ENCODE measurements at places on chromosomes 2 and 18.

- no peak for DNase-seq
Observed at GRCh38 chr2:98543842-98544241, 64.5 kb downstream of the COA5 start.

GRCh38 chr2:44314362-44314761 lies 39.1 kb downstream of the SLC3A1 start:
- DNase-seq = no peak

DNA sequence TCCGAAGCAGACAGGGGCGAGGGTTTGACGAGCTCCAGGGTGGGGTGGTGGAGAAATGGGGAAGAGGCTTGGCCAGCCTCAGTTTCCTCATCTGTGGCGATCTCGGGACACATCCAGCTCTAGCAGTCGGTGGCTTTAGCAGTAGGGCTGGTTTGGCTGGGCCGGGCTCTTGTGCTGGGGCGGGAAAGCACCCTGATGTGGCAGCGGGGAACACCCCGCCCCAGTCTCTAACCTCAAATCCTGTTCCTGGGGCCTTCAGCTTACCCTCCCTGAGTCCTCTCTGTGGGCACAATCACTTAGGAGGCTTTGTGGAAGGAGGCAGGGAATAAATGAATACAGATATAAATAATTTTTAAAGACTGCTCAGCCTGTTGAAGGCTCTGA lies 26.5 kb upstream of the MCFD2 start:
- DNase-seq = peak; percentile 71

DNA sequence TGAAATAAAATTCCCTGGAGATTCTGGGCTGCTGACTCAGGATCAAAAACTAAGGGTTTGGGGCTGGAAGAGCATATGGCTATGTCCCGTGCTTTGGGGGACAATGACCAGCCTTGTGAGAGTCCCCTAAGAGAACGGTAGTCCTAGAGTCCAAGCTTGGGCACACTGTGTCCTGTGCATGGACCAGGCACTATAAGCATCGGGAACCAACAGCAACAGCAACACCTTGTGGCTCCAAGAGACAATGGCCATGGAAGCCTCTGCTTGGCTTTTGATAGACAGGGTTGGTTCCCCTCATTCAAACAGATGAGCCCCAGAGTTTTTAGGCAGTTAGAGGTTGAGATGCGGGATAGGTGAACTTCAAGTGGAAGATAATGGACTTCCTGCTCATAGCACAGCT lies 294.4 kb upstream of the CHAC2 start:
- DNase-seq = no peak

GRCh38 chr2:101952551-101952950 lies 39.2 kb upstream of the IL1R2 start:
- DNase-seq = no peak

- no peak for DNase-seq
Observed at GRCh38 chr2:109615637-109616144, 1.5 kb downstream of the SOWAHC start.

DNA sequence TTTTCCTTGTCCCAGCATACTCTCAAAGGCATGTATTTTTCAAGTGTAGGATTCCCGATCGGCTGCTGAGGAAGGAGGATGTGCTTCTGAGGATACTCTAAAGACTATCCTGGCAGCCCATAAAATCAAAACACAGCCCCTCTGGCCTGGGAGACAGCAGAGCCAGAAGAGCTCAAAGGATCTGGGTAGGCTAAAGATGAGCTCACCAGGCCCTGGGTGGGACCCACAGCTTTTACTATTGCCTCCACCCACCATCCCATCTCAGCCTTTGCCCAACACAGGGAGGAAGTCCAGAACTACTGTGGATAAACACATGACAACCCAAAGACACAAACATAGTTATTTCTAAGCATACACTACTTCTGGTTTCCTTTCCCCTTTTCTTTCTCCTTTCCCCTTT lies 79.1 kb upstream of the ZFP36L2 start:
- DNase-seq = no peak

DNA sequence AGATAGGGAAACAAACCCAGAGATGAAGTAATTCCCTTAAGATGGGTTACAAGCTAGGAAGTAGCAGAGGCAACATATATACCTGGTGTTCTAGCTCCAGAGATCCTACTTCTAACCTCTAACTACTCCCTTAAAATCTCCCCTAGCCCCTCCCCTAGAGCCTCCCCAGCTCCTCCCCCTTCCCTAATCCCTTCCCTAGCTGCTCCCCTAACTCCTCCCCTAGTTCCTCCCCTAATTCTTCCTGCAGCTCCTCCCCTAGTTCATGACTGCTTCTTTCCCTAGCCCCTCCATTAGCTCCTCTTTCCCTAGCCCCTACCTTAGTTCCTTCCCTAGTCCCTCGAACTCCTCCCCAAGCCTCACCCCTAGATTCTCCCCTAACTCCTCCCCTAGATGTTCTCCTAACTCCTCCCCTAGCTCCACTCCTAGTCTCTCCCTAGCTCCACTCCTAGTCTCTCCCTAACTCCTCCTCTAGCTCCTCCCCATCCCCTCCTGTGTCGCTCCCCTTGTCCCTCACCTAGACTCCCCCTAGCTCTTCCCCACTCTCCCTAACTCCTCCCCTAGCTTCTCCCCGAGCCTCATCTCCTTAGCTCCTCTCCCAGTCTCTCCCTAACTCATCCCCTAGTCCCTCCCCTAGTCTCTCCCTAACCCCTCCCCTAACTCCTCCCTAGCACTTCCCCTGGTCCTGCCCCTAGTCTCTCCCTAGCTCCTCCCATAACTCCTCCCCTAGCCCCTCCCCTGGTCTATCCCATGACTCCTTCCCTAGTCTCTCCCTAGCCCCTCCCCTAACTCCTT lies 108.9 kb downstream of the CD226 start:
- DNase-seq = peak; percentile 2

GRCh38 chr2:181947273-181947672 lies 38.4 kb upstream of the PPP1R1C start:
- DNase-seq = no peak

DNA sequence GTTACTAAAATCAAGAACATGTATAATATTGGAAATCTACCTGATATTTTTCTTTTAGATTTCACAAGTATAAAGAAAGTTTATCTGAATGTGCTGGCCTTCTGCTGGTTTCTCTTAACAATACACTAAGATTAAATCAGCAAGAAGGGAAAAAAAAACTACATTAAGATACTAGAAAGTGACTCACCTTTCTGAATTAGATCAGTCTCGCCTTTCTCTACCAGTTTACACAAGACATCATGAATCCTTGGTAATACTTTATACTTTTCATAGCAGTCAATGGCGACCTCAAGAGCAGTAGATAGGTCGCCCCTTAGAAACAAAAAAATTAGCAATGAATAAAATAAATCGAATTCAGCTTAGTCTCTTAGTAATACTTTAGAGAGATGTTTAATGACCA lies 61.2 kb downstream of the LRPPRC start:
- DNase-seq = no peak

- DNase-seq = no peak
Observed at GRCh38 chr2:137316075-137316474, 550.7 kb downstream of the THSD7B start.

- DNase-seq = no peak
Observed at GRCh38 chr2:101045330-101045729, 43.2 kb downstream of the RPL31 start.

- DNase-seq = no peak
Observed at GRCh38 chr18:37720663-37721062, 155.1 kb upstream of the CELF4 start.

- DNase-seq = no peak
Observed at GRCh38 chr2:171531836-171532450, 9.7 kb downstream of the CYBRD1 start.

DNA sequence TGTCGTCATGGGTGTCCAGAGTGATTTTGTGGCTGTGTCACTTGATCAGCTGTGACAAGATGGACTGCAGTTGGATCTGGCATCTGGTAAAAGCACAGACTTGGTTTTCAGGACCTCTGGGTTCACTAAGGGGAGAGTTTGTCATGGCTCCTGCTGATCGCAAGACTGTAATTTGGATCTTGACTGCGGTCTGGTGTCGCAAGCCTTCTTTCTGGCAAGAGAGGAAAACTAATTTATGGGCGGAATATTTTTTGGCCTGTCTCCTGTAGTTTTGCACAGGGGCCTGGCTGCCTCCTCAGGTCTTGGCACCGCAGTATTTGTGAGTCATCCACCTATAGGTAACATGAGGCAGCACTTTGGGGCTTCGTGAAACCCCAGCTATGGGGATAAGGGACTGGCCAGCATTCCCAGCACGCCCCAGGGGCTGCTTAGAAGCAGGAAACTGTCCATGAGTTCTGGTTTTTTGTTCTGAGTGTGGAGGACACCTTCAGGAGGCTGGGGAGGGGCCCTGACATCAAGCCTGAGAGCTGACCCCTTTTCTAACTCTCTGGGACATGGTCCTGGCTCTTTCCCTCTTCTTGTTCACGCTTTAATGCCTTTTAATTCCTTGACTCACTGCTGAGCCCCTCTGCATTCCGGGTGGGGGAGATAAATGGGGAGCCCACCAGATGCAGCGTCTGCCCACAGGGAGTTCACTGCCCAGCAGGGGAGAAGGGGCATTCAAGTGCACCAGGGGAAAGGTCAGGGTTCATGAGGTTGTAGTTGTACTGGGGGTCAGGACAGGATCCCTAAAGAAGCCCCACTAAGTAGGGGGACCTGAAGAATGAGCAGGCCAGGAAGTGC lies 12.2 kb downstream of the SH3BP4 start:
- DNase-seq = no peak

- DNase-seq = no peak
Observed at GRCh38 chr2:226915846-226916360, 80.0 kb downstream of the RHBDD1 start.

GRCh38 chr2:10934979-10935350 lies 23.2 kb downstream of the KCNF1 start:
- no peak for DNase-seq

GRCh38 chr18:13245481-13246000 lies 27.0 kb downstream of the LDLRAD4 start:
- DNase-seq = no peak

DNA sequence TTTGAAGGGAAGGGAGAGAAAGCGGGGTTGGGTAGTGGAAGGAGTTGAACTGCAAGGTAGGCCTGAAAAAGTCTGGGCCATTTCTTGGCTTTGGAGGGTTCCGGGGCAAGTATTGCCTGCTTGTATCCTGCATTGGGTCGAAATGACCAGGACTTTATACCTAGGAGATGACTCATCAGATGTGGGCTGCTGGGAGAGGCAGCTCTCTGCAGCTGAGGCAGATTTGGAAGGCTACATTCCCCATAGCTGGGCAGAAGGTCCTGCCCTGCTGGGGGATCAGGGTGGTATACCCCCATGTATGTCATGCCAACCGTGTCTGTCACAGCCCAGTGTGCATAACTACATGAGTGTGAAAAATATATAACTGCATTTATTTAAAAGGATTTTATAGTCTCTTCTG lies 171.8 kb upstream of the SPRED2 start:
- no peak for DNase-seq

- DNase-seq = no peak
Observed at GRCh38 chr2:83516503-83516902, 942.6 kb downstream of the SUCLG1 start.

DNA sequence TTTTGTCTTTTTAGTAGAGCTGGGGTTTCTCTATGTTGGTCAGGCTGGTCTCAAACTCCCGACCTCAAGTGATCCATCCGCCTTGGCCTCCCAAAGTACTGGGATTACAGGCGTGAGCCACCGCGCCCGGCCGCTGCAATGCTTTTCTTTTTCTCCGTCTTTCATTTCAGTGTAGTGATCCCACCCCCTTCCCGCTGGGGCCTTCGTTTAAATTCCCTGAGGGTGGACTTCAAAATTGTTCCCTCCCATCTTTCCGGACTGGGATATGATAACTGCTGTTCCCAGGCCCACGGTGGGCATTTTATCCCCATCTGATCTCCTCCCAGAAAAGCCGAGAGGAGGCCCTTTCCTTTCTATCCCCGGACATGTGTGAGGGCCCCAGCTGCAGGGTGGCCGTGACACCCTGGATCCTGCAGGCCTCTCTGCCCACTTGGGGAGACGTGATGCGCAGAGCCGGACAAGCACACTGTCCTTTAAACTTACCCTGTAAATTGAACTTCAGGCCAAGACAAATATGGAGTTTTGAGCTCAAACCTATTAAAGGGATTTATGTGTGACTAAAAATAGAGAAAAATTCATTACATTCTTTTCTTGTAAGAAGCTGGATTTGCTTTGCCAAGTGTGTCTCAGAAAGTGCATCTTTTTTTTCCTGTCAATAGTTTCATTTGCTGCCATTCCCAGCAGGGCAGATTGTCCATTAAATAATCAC lies 54.5 kb upstream of the AFF3 start:
- DNase-seq = no peak

- peak; percentile 20 for DNase-seq
Observed at GRCh38 chr2:105934467-105934866, 189.8 kb downstream of the NCK2 start.

GRCh38 chr2:208389940-208390339 lies 16.7 kb upstream of the PTH2R start:
- DNase-seq = no peak

DNA sequence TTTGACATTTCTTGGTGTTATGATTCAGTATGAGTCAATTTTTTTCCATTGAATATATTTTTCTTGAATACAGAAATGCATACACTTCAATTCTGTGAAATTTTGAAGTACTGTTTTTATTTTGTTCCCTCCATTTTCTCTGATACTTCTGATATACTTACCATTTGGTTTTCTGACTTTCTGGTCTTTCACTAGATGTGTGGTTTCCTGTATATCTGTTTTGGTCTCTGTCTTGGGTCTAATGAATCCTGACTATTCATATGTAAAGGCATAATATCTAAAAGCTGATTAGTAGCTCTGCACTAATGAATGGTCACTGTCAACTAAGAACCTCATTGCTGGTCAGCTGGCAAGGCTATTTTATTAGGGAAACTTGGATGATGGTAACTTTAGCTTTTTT lies 345.6 kb downstream of the GRB14 start:
- DNase-seq = no peak

DNA sequence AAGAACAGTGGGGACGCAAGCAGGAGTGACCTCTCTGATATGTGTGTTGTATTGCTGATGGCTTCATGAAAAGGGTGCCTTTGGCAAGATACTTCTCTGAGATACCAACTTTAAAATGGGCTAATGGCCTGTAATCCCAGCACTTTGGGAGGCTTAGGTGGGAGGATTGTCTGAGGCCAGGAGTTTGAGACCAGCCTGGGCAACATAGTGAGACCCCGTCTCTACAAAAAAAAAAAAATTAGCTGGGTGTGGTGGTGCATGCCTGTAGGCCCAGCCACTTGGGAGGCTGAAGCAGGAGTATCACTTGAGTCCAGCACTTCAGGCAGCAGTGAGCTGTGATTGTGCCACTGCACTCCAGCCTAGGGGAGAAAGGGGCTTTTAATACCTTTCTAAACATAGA lies 9.8 kb downstream of the BIRC6 start:
- DNase-seq = no peak

- no peak for DNase-seq
Observed at GRCh38 chr2:227479865-227480475, 8.0 kb downstream of the AGFG1 start.

- no peak for DNase-seq
Observed at GRCh38 chr2:106565599-106565998, 78.4 kb downstream of the CD8B2 start.

DNA sequence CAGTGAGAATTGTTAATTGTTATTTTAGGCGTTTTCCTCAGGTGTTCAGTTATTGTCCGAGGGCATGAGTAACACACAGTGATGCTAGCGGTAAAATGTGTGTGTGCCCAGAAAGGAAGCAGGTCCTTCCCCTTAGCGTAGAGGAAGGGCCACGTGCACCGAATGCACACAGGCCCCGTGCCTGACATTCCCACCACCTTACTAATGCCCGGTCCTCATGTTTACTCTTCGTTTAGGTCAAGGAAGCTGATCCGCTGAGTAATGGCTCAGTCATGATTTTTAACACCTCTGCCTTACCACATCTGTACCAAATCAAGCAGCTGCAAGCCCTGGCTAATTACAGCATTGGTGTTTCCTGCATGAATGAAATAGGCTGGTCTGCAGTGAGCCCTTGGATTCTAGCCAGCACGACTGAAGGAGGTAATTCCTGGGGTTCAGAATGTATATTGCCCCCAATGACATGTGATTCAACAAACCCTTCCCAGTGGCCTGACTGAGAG lies 76.7 kb downstream of the MERTK start:
- DNase-seq = no peak

Measured in stimulated activated naive CD4-positive, alpha-beta T cell treated with Interleukin-2 at 50 U/mL for 16 hours (primary cell).